ENCODE measurements at places on chromosomes 3 and 15. TPM values are rescaled to one million over a fixed set of nuclear protein-coding genes. Genes with fewer than 3 reads are reported as not detected.

The ENTPD3 gene
- not detected for total RNA-seq

DNA sequence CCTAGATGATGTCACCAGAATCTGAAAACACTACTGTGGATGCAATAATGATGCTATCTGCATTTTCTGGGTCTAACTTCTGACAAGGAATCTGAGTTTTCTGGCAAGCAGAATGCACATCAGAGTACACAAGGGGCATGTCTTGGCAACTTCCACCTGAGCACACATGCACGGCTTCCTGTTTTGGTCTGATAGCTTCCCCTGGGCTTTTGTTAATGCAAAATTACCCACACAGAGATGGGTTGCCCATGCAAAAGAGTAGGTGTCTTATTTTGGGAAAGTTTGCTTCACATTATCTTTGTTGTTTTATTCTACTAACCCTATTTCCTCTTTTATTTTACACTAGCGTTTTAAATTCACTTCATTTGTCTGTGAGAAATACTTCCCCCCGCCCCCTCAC, 74.2 kb upstream of the SATB1 start:
- no peaks in the 10 kb centered on the region for H3K36me3 ChIP-seq
- H3K4me1 ChIP-seq = no peaks in the 10 kb centered on the region
- H3K4me3 ChIP-seq = no peak overlapping the region

GRCh38 chr15:51117270-51117669, 22.6 kb upstream of the TNFAIP8L3 start:
- H3K27ac ChIP-seq = no peak overlapping the region
- no peaks in the 10 kb centered on the region for H3K27me3 ChIP-seq
- H3K4me3 ChIP-seq = no peak overlapping the region
- H3K36me3 ChIP-seq = no peaks in the 10 kb centered on the region
- peaks cover 30% of the 10 kb centered on the region for H3K4me1 ChIP-seq

DNA sequence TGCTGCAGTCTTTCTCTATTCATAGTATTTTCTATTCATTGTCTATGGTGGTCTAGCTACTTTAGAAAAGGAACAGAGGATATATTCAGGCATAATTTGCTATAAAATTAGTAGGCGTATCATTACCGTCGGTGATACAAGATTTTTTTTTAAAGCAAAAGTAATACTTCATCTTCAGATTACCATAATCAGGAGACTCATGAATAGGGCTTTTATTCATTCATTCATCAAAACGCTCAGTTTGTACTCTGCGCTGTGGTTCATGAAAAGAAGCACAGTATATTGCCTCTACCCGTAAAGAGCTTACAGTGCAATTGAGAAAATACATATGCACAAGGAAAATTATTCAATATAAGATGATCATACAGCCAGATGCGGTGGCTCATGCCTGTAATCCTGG, 136.7 kb upstream of the CHRM5 start:
- H3K27ac ChIP-seq = no peak overlapping the region
- no peak overlapping the region for H3K4me3 ChIP-seq
- H3K36me3 ChIP-seq = no peaks in the 10 kb centered on the region
- H3K27me3 ChIP-seq = no peaks in the 10 kb centered on the region
- no peak for DNase-seq

The FBXO40 gene
- not detected for total RNA-seq

GRCh38 chr3:60912142-60912541, 339.1 kb downstream of the FHIT start:
- no peaks in the 10 kb centered on the region for H3K36me3 ChIP-seq
- no peak for DNase-seq
- no peak overlapping the region for H3K4me3 ChIP-seq
- no peaks in the 10 kb centered on the region for H3K4me1 ChIP-seq
- H3K27ac ChIP-seq = no peak overlapping the region
- no peaks in the 10 kb centered on the region for H3K27me3 ChIP-seq

- H3K27me3 ChIP-seq = no peaks in the 10 kb centered on the region
- no peak overlapping the region for H3K27ac ChIP-seq
- DNase-seq = no peak
These were observed 13.1 kb downstream of the CCR1 start for GRCh38 chr3:46194868-46195553.

The FBXL22 gene
- not detected for total RNA-seq

The BSN gene
- total RNA-seq = 0.27 TPM

The CCNB2 gene
- 65.2 TPM for total RNA-seq

DNA sequence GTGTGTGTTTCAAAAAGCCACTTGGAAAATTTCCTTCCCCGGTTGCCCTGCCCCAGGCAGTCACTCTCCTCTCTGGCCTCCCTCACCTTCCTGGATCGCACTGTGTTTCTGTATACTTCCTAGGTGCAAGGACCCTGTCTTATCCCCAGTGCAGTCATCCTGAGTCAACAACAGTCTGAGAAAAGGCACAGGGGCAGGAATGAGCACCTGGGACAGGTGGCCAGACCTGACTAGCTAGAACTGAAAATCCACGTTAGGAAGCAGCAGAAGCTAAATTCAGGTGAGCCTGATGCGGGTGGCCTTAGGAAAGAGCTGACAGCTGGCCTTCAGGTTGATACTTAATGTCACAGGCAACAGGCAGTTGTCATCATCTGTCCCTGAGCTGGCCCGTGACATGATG, 62.9 kb upstream of the VGLL4 start:
- no peak for DNase-seq
- H3K27ac ChIP-seq = no peak overlapping the region
- H3K4me3 ChIP-seq = no peak overlapping the region
- no peaks in the 10 kb centered on the region for H3K4me1 ChIP-seq
- H3K27me3 ChIP-seq = no peaks in the 10 kb centered on the region
- no peaks in the 10 kb centered on the region for H3K36me3 ChIP-seq

The IREB2 gene
- total RNA-seq = 51.4 TPM

The WDR49 gene
- total RNA-seq = not detected

- peaks cover 3% of the 10 kb centered on the region for H3K36me3 ChIP-seq
- peak; percentile 48 for DNase-seq
- no peak overlapping the region for H3K27ac ChIP-seq
- H3K4me3 ChIP-seq = no peak overlapping the region
- H3K27me3 ChIP-seq = no peaks in the 10 kb centered on the region
These were observed 12.5 kb downstream of the PLOD2 start for GRCh38 chr3:146148468-146148931.
